ENCODE measurements at places on chromosomes 3 and 15. TPM values are rescaled to one million over a fixed set of nuclear protein-coding genes. Genes with fewer than 3 reads are reported as not detected.

OXNAD1 gene
- total RNA-seq = 15.5 TPM

DNA sequence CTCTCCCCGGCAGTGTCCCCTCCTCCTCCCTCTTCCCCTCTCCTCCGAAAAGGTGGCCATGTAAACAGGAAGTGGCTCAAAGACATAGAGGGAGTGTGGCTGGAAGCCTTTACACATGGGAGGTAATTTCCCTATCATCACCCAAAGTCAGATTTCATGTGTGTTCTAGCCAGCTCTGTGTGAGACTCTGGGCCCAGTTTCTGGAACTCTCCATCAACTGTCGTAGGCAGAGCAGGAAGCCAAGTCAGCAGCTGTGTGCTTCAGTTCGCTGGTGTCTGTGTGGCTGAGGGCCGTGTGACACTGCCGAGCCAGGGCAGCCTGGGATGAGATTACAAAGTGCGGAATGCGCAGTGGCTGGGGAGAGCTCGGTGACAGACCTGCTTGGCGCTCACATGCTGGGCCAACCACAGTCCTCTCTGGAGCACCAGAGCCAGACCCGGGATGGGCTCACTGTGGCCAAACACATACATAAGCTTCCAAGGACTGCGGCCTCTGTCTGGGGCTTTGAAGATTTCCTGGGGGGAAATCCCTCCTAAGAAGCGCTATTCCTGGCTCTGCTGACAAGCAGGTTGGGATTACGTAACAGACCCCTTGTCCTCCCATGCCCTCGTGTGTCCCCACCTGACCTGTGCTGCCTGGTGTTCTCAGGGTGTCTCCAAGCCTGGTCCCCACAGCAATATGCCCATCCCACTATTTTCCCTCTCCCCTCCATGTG lies 50.7 kb downstream of the UMPS start:
- DNase-seq = no peak

DNA sequence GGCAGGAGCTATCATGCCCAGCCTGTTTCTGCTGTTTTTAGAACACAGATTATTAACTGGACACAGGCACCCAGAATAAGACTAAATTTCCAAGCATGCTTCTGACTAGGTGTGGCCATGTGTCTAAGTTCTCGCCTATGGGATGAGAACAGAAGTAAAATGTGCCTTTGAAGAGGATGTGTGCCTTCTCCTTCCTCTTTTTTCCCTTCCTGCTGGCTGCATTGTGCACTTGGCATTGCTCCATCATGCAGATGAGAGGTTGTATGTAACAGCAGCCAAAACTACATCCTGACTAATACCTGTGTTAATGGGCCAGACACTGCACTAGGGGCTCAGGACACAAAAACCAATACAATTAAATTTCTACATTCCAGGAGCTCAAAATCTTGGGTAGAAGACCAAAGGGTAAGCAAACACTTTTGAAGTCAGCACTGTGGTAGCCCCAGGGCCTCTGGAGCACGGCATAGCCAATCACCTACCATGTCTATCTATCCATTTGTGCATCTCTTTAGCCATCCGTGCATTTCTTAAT lies 40.9 kb upstream of the RNU6-1 start:
- no peak for DNase-seq

GRCh38 chr3:178851564-178851963 lies 220.0 kb downstream of the ZMAT3 start:
- DNase-seq = no peak

DNA sequence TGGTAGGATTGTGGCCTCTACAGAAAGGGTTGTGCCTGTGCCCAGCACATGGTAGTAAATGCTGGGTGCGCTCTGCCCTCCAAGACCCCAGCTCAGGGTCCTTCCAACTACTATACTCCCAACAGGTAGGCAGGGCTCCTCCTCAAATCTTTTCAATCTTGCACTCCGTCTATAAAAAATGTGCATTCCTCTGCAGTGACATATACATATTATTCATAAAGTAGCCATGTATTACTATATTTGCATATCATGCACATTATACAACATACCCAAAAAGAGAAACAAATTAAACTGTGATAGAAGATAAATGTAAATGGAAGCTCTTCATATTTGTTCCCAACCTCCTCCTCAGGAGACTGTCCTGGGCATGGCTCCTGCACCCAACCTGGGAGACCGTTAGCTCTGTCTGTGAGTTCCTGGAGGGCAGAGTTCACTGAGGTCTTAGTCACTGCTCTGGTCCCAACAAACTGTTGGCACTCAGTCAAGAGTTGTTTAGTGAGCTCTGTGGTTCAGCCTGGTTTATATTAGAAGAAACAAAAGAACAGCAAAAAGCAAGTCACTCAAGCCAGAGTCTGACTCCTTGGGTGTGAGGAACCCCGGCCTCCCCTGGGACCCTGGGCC lies 47.7 kb upstream of the GRIP2 start:
- no peak for DNase-seq

- DNase-seq = no peak
Measured at GRCh38 chr3:107753494-107753893, 230.7 kb downstream of the BBX start.

GOLGA6L4 gene
- total RNA-seq = 2.4 TPM

DNA sequence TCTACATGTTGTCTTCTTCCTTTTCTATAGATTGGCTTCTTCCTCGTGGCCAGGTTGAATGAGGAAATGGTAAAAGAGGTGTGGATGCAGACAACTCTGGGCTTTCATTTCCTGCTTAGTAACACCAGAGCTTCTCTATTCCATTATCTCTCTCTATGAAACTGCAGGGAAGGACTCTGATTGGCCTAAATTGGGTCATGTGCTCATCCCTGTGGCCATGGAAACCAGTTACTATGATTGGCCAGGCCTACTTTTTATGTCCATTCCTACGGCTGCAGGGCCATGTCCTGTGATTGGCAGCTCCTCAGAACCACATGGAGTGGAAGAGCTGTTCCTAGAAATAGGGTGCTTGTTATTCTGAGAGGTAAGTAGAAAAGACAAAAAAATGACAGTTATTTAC lies 486.9 kb upstream of the ADAMTS9 start:
- DNase-seq = no peak

DNA sequence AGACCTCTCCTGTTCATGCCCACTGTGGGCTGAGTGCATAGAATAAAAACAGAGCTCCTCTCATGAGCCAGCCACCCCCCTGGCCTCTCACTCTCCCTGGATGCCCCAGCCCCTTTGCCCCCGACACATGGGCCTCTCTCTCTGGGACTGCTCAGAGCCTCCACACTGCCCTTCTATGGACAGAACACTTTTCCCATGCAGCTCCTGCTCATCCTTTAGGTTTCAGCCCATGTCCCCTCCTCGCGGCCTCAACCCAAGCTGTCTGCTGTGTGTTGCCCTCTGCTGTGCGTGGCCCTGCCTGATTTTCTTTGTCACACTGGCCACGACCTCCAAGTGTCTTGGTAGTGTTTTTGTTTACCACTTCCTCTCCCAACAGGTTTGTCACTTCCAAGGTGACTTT lies 20.7 kb upstream of the PRR23E start:
- DNase-seq = no peak

DNA sequence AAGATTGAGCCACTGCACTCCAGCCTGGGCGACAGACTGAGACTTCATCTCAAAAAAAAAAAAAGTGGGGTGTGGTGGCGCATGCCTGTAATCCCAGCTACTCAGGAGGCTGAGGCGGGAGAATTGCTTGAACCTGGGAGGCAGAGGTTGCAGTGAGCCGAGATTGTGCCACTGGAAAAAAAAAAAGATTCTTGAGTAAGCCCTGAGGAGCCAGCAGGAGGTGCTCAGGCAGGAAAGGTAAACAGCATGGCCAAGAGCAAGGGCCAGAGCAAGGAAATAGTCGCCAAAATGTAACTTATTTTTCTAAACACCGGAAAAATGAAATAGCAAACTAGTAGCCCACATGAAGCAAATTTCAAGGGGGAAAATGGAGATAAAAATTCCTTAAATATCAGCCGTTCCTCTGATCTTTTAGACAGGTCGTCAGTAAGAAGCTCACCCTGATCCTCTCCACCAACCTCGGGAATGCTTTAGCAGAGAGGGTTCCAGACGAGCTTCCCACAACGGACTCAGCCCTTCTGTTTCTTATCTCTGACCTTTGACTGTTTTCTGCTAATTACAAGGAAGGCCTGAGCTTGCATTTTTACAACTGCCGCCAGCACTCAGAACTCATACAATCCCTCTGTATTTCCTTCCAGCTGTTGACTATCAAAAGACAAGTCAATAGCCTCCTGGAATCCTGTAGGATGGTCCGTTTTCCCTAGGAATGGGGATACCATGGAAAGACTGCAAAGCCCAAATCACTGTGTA lies 45.0 kb upstream of the AKAP13 start:
- DNase-seq = no peak

DNA sequence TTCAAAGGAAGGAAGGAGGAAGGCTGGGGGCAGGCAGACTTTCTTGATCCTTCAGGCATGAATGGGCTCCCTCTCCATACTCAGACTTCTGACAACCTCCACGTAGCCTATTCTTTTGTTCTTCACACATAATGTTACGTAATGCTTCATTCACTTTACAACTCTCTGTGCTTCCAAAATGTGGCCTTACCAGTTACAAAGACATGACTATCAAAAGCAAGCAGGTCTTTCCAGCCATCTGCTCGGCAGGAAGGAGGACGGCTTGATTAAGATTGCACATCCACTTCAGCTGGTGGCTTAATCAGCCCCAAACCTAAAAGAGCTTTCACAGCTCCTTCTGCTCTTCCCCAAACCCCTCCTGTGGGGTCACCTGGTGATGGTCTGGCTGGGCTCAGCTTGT lies 263.2 kb downstream of the XXYLT1 start:
- DNase-seq = no peak

GRCh38 chr3:104628185-104628789 lies 738.4 kb upstream of the ALCAM start:
- DNase-seq = no peak

MORC1 gene
- total RNA-seq = under 0.01 TPM

GRCh38 chr3:175598740-175599139 lies 739.6 kb downstream of the NAALADL2 start:
- no peak for DNase-seq

GOLGA6C gene
- total RNA-seq = not detected

OCA2 gene
- 4.5 TPM for total RNA-seq

DNA sequence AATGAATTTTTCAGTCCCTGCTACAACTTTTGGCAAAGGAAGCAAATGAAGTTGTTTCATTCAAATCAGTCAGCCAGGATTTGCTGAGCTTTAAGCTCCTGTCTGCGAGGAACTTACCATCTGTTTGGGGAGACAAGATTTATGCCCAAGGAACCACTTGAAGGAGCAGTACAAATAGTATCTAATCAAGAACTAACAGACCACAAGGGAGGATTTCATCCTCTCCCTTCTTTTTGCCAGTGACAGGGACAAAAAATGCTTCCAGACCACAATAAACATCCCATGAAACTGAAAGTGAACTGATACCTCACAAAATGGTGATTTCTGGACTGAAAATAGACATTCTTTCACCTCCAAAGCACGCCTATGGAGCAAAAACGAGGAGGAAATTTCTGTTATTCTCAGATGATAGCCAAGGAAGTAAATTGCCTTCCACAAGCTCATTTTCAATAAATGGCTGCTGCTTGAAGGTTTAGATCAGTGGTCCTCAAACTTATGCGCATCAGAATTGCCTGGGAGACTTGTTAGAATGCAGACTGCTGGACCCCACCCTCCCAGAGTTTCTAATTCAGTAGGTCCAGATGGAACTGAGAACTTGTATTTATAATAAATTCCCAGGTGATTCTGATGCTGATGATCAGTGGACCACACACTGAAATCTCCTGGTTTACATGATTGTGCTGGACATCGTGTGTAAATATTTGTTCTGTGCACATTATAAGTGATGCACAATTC lies 202.4 kb upstream of the GADL1 start:
- DNase-seq = no peak

IL5RA gene
- total RNA-seq = under 0.01 TPM

DNA sequence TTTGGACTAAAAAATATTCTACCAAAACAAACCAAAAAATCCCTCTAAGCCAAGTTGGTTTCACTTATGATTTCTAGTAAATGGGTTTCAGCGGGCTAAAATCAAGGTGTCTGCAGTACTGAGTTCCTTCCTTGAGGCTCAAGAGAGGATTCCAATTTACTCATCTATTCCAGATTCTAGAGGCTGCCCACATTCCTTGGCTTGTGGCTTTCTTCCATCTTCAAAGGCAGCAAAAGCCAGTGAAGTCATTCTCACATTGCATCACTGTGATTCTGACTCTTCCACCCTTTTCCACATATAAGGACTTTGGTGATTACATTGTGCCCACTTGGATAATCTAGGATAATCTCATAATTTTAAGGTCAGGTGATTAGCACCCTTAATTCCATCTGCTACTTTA lies 48.1 kb downstream of the DPPA2 start:
- no peak for DNase-seq

EPHB3 gene
- 5.7 TPM for total RNA-seq

DNA sequence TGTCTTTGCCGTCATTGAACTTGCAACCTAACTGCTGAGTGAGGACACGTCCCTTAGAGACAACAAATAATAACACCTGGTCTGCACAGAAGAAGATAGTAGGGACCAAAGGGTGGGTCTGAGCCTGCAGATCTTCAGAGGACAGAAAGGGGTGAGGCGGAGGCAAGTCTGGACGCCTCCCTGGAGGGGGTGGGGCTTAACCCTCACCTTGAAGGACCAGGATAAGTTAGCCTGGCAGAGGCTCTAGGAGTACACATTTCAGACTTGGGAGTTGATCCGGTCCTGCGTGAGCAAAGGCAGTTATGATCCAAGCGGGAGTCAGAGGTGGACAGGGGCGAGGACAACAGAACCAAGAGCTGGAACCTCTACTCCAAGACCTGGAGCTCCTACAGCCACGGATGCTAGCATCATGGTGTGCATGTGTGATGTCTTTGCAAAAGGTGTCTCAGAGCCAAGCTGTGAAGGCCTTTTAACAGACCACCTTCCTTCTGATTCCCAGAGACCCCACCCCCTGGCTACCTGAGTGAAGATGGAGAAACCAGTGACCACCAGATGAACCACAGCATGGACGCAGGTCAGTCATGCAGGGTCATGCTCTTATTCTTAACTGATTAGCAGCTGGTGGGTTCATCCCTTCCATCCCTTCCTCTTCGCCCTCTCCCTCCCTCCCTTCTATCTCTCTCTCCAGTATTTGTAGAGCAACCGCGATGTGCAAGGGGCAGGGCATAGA lies 88.0 kb downstream of the AAGAB start:
- no peak for DNase-seq

LDHAL6B gene
- total RNA-seq = not detected

MINDY4B gene
- total RNA-seq = under 0.01 TPM

DNA sequence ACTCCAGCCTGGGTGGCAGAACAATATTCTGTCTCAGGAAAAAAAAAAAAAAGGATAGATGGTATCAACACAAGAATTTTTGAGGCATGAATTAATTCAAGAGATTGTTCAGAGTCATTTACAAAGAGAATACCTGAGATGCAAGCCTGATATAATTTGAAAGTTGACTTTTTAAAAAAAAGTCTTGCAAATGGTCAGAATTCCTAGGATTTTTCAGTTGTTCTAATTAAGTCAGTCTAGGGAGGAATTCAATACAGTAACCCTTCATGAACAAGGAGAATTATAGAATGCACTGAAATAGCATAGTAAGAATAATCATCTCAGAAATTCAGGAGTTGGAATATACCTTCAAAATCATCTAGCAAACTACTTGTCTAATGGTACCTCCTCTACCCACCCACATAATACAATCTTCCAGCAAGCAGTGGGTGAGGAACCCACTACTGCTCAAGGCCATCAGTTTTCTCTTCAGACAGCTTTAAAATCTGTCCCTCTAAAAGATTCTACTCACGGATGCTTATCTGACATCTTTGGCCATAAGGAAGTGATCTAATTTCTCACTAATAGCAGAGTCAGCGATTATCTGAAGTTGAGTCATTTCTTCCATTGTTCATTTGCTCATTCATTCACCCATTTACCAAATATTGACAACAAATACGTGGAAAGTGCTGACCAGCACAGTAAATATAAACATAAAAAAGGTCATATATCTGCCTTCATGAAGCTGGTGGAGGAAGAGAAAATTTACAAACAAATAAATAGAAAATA lies 159.6 kb downstream of the GREM1 start:
- DNase-seq = no peak

Data from frontal cortex (tissue), 4 donors.